ENCODE measurements at places on chromosomes 5 and 9.
A peak's percentile ranks its signal among the peaks of the same experiment; 100 is the strongest.

- no peak for DNase-seq
These were observed 53.9 kb upstream of the TUT7 start for GRCh38 chr9:86408121-86408520.

GRCh38 chr9:114924327-114924726 lies 6.1 kb downstream of the TNFSF8 start:
- no peak for DNase-seq

DNA sequence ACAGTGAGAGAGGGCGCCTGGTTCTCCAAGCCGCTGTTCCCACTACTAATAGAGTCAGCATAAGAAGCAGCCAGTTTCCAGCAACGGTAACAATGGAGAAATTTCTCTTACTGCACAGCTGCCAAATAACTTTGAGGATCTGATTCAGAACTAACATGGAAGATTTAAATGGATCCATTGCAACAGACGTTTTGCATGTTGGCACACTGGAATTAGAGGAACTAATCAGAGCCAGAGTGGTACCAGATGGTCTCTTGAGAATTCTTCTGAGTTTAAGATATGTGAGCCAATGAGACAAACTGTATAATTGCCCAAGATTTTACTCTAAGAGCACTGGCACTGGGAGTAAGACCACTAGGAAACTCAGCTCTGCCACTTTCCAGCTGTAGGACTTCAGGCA lies 186.5 kb downstream of the EFNA5 start:
- no peak for DNase-seq

GRCh38 chr5:135162661-135163265 lies 128.7 kb upstream of the PITX1 start:
- DNase-seq: no peak

GRCh38 chr5:107450531-107450930 lies 220.2 kb downstream of the EFNA5 start:
- no peak for DNase-seq

GRCh38 chr5:24397601-24398000 lies 247.2 kb downstream of the CDH10 start:
- no peak for DNase-seq

DNA sequence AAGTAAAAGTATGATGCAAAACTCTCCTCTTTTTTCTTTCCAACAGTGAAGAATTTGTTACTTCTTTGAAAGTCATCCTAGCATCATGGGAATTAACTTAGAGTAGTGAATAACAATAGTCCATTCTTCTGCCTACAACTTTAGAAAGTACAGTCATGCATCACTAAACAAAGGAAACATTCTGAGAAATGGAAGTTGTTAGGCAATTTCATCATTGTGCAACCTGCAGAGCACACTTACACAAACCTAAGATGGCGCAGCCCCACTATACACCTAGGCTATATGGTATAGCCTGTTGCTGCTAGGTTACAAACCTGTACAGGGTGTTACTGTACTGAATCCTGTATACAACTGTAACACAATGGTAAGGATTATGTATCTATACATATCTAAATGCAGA lies 1209.3 kb upstream of the C9orf72 start:
- DNase-seq: no peak

- no peak for DNase-seq
These were observed 40.9 kb downstream of the C5orf15 start for GRCh38 chr5:133927300-133928180.

GRCh38 chr5:165579911-165580310 lies 2074.5 kb downstream of the MAT2B start:
- DNase-seq: no peak

- DNase-seq: peak; percentile 78
These were observed 22.2 kb downstream of the TNFSF8 start for GRCh38 chr9:114908104-114908622.

DNA sequence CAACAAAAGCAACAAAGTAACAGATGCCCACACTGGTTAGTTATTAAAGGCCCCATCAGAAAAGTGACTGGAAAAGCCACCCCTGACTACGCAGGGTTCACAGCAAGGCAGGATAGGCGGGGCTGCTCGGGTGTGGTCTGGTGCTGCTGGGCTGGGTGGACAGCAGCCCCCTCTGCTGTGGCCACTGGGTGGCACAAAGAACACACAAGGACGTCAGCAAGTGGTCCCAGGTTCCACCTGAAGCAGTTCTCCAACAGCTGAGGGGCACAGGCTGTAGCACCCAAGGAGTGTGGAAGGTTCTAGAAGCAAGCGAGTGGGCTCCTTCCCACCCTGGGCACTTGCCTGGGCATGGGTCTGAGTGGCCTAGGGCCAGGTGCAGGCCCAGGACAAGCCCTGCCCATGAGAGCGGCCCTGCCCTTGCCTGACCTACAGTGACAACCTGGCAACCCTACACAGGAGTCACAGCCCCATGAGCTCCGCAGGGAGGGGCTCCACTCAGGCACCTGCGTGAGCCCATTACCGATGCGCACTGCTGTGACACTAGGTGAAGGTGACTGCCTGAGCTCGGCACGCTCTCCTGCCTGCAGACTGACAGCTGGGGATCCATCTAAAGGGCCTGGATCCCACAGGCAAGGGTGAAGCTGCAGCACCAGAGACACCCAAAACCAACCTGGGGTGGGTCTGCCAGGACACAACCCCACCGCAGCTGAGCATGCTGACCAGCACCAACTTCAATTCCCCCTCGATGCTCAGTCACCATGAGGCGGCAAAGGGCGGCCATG lies 8.1 kb downstream of the BRD9 start:
- DNase-seq: no peak

DNA sequence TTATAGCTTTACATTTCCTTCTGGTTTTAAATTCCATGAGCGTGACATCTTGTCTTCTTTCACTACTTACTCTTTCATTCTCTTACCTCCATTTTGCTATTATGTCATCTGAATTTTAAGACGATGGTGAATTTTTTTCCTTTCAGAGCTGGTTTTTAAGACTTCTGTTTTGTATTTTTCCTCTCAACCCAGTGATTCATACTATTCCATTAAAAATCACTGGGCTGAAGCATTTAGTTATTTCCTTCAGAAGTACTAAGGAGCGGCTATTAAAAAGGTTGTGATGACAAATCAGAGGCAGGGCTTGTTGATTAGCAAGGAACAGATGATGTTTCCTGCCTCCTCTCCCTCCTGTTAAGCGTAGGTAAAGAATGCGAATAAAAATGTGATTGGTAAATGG lies 16.5 kb downstream of the AGXT2 start:
- DNase-seq: no peak

GRCh38 chr5:10149911-10150310 lies 99.8 kb downstream of the ATPSCKMT start:
- DNase-seq: no peak

DNA sequence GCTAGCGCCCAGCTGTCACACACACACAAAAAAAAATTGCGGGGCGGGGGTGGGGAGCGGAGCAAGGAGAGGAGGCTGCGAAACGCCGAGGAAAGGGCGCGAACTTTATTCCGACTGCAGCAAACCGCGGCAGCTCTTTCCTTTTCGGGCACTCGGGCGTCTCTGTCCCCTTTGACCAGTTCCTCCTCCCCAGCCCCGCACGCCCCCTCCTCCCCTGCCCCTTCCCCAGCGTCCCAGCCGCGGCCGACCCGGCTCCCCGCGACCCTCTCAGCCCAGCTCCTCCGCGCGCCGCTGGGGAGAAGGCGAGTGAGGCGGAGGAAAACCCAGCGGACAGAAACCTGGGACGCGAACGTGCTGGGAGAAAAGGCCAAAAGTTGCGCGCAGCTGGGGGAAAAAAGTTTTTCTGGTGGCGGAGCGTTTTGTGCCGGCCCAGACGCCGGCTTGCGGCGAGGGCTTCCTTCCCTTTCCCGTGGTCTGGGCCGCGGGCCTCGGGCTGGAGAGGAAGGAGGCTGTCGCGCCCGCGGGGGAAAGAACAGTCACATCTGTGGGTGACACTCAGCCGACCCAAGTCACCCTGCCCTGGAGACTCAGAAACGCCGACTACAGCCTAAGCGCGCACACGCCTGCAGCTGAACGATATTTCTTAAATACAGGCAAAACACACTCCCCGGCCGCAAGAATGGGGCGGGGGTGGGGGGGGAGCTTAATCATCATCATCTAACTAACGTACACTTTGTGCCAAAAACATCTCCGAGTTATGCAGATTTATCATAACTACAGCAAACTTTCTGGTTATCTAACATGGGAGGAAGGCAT lies 1.1 kb upstream of the BNC2 start:
- no peak for DNase-seq

DNA sequence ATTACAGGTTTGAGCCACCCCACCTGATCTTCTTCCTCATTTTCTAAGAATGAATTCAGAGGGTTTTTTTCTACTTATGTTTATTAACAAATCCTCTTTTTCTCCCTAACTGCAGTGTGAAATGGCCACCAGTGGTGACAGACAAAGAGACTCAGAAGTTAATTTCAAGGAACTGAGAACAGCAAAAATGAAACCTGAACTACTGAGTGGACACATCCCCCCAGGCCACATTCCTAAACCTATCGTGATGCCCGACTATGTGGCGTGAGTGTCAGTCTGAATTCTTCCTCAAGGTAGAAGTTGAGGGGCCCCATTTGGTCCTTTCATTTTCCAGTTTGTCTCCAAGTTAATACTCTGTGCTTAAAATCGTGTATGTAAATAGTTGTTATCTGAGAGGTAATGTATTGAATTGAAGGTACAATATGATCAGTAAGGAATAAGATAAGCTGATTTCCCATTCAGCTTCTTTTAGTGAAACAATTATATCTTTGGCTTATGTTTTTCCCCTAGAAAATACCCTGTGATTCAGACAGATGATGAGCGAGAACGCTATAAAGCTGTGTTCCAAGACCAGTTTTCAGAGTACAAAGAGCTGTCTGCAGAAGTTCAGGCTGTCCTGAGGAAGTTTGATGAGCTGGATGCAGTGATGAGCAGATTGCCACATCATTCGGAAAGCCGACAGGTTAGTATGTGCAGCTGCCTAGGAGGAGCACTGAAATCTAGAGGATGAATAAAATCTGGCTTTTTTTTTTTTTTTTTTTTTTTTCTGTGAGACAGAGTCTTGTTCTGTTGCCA lies 17.7 kb downstream of the MARVELD2 start:
- no peak for DNase-seq

- DNase-seq: no peak
These were observed 46.7 kb downstream of the TGFBI start for GRCh38 chr5:136075466-136075891.

- DNase-seq: no peak
These were observed 14.8 kb downstream of the C5orf47 start for GRCh38 chr5:174003795-174004194.

- no peak for DNase-seq
These were observed 133.1 kb upstream of the FAM174A start for GRCh38 chr5:100402071-100402470.

DNA sequence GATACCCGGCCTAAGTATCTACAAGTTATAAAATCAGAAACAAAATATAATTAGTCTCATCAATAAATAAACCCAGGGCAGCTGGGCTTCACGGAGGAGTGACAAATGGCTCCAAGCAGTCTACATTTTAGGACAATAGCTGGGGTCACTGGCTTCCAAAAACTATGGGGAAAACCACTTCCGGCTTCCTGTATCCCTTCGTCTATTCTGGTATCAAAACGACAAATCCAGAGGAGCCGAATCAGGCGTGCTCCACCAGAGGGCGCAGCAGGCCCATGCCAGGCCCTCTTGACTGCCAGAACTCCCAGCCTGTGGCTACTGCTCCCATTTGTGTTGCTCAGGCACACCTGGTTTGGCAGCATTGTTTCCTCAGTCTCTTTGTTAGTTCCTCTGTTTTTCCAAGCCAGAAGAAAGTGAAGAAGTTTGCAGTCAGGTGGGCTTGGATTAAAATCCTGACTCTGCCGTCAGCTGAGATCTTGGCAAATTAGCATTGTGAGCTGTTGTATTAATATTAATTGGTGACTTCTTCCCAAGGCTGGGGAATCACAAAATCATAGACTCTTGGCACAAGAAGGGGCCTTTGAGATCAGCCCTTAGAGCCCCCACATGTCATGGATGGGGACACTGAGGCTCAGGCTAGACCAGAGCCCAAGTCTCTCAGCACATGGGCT lies 11.6 kb upstream of the RAB14 start:
- peak; percentile 84 for DNase-seq

GRCh38 chr9:93198117-93198837 lies 14.3 kb downstream of the WNK2 start:
- no peak for DNase-seq

DNA sequence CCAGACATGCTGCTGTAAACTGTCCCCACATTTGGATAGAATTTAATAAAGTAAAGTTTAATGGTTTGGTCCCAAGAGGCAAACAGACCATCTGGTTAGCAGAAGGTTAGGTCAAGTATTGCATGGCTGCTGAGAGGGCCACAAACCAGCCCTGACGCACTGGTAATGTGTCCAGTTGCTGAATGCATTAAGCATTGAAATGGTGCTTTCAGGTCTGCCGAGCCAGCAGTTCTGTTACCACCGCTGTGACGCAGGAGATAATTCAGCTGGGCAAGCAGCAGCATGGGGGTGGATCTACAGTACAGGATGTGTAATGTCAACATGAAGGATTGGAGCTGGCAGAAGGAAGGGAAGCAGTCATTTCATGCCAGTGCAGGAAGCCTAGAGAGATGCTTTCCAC lies 16.0 kb downstream of the ZNF462 start:
- peak; percentile 84 for DNase-seq

DNA sequence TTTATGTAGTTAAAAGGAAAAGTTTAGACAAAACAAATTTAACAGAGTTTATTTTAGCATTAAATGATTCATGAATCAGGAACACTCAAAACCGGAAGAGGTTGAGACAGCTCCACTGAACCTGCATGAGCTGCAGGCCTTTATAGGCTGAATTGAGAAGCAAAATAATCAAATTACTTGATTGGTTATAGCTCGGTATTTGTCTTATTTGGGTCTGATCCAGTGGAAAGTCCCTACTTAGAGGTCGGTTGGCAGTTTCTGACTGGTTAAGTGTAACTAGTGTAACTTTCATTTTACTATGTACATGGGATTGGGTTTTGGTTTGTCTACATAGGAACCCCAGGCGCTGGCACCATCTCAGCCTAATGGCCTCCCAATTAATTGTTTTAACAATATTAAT lies 74.1 kb upstream of the PIK3R1 start:
- DNase-seq: no peak

Data from COR-L47 (cell line).